ENCODE measurements at places on chromosomes 7 and 10.

- no peak for DNase-seq
These were observed 27.2 kb upstream of the PLEKHA1 start for GRCh38 chr10:122347170-122347841.

DNA sequence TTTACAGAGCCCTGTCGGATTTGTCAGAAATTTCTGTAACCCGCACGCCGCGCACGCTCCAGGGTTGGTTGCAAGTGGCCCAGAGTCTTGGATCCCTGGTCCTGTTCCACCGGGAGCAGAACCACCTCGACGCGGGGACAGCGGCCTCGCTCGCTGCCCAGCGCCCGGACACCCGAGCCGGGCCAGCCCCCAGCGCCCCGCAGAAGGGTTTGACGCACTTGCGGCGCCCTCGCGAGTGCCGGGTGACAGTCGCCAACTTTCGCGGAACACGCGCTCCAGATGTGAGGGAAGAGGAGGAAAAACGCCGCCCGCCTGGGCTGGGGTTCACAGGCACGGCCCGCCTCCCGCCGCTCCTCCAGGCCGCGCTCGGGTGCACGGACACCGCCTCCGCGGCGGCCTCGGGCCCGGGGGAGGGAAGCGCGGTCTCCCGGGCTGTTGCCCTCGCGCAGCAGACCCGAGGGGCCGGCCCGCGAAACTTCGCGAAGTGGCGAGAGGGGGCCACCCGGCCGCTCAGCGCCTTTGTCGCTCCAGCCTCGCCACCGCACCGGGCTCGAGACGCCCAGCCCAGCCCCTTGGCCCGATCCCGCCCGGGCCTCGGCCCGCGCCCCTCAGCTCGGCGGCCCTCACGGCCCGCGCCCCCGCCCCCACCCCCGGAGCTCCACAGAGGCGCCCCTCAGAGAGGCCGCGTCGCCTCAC, 514 bp downstream of the RNF216 start:
- peak; percentile 4 for DNase-seq

- no peak for DNase-seq
These were observed 540.0 kb downstream of the ETV1 start for GRCh38 chr7:13449460-13449859.

GRCh38 chr10:79129361-79129997, 60.7 kb downstream of the ZMIZ1 start:
- no peak for DNase-seq

DNA sequence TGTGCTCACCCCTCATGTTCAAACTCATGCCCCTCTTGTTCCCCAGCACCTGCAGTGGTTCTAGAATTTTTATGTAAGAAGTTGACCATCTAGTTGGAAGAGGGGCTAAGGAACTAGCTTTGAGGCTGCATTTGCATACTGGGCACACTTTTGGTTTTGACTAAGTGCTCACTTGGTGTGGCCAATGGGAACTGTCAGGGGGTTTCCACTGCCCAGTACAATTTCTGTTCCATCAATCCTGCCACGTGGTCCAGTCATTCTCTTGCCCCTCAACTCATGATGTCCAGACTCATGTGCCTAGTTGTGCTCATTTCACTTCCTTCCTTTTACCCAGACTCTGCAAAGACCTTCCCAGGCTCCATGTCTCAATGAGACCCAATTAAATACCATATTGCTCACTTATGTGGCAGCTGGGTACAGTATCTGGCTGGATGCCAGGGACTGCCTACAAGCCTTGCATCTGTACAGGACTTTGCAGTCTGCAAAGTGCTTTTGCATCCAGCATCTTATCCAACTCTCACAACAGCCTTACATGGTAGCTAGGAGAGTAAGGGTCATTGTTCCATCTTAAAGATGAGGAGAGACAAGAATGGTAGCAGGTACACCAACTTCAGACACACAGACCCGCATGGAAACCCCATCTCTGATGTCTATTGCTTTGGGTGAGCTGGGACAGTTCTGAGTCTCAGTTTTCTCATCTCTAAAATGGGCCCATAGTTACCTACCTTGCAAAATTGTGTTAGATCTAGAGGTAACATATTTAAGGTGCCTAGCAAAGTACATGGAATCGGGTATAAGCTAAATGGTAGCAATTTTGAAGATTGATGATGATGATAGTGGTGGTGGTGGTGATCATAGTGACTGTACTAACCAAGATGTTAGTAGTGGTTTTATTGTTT, 30.1 kb upstream of the KCNMA1 start:
- DNase-seq, result no peak

DNA sequence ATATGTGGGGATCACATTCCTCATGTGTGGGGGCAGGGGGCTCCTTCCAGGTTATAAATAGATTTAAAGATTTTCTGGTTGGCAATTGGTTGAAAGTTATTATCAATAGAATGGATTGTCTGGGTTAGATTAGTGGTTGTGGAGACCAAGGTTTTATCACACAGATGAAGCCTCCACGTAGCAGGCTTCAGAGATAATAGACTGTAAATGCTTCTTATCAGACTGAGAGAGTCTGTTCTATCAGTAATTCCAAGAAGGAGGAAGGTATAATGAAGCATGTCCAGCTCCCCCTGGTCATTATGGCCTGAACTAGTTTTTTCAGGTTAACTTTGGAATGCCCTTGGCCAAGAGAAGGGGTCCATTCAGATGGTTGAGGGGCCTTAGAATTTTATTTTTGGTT, 117.7 kb upstream of the FGFR2 start:
- DNase-seq, result no peak

DNA sequence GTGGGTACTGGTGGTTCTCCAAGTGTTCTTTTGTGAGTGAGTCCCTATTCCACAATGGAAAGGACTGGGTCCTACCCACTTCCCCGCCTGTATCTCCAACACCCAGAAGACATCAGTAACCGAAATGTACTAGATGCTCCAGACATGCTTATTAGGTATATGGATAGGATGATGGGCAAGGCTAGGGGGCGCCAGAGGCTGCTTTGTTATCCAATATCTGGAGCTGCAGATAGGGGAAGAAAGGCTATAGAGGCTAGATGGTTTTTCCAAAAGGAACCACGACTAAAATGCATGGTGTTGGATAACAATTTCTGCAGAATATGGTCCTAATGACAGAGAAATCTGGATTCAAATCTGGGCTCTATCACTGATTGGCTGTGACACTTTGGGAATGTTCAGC, 56.2 kb upstream of the TM9SF3 start:
- peak; percentile 23 for DNase-seq

GRCh38 chr7:107711301-107711700, 32.6 kb upstream of the CBLL1 start:
- DNase-seq, result no peak

- DNase-seq, result no peak
These were observed 261.4 kb downstream of the SNX13 start for GRCh38 chr7:17678896-17679295.

- no peak for DNase-seq
These were observed 34.0 kb downstream of the IMMP2L start for GRCh38 chr7:111528331-111528730.

- no peak for DNase-seq
These were observed 280.4 kb downstream of the CELF2 start for GRCh38 chr10:11298116-11298515.

DNA sequence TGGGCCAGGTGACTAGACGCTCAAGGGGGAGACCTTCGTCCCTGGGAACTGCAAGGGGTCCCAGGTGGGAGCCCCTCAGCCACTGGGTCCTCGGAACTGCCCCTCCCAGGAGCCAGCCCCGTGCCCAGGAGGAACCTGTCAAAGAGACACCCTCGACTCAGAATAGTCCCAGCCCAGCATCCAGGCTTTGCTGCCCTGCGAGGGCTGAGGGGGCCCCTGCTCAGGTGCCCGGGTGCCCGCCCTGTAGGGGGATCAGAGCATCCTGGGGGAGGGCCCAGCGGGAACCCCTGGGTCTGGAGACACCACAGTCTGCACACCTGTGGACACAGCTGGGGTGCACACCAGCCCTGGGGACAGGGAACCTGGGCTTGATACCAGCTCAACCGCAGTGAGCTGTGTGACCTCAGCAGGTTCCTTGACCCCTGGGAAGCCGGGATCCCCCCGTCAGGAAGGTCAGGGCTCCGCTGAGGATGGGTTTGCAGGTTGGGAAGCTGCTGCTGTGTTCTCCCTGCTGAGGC, 407 bp downstream of the ELN start:
- DNase-seq, result no peak

DNA sequence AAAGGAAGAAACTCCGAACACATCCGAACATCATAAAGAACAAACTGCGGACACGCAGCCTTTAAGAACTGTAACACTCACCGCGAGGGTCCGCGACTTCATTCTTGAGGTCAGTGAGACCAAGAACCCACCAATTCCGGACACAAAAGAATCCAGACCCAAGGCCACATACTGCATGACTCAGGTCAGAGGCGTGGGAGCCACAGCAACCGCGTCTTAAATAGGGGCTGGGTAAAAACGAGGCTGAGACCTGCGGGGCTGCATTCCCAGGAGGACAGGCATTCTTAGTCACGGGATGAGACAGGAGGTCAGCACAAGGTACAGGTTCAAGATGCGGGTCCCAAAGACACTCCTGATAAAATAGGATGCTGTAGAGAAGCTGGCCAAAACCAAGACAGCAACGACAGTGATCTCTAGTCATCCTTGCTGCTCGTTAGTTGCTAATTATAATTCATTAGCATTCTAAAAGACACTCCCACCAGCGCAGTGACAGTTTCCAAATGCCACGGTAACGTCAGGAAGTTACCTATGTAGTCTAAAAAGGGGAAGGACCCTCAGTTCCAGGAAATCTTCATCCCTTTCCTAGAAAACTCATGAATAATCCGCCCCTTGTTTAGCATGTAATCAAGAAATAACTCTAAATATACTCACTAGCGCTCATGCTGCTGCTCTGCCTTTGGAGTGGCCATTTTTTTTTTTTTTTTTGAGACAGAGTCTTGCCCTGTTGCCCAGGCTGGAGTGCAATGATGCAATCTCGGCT, 19.3 kb downstream of the AP5Z1 start:
- DNase-seq, result no peak

GRCh38 chr10:25425776-25426175, 251.0 kb downstream of the GPR158 start:
- no peak for DNase-seq

GRCh38 chr10:72542396-72542815, 83.5 kb downstream of the MICU1 start:
- no peak for DNase-seq

DNA sequence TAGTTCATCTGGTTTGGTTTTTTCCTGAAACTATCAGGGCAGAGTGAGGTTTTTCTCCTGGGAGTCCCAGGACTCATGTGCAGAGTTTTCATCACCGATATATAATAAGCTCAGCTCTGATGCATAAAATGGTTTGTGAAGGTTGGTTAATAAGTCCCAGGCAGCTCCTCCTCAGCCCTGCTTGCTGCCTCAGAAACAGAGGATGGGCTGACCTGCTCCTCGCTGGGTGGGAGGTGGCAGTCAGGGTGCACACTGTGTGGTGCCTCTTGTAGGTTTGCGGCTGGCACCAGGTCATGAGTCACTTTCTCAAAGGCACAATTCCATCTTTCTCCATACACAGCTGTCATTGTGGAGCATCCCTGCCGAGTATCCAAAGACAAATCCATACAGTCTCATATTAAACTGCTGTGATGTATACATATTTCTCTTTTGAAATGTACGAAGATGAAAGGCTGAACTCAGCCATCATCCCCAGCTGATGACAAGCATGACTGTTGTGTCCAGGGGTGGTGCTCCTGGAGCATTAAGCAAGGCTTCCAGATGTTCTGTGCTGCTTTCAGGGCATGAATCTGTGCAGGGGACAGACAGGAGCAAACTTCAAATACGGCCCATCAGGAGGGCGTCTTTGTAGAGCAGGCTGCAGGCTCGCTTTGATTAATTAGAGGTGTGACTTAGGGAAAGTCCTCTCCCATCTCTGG, 125.7 kb upstream of the NPS start:
- DNase-seq, result no peak

DNA sequence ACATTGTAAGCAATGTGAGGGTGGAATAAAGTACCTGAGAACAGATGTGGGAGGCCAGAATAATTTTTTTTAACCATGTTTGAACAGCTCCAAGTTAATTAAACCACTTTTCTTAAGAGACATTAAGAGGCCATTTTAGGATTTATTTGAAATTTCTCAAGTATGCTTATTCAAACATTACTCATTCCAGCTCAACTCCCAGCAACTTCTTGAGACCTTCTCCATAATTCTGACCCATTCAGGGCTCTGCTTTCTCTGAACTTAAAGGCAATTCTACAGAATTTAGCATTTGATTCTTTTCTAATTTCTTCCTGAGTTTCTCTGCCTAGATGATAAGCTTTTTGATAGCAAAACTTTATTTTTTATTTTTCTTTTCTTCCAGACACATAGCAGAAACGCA, 314.5 kb downstream of the CAMK1D start:
- no peak for DNase-seq

GRCh38 chr7:7909376-7909775, 59.2 kb upstream of the GLCCI1 start:
- DNase-seq, result no peak

GRCh38 chr10:122170802-122171201, 100.3 kb upstream of the BTBD16 start:
- no peak for DNase-seq

DNA sequence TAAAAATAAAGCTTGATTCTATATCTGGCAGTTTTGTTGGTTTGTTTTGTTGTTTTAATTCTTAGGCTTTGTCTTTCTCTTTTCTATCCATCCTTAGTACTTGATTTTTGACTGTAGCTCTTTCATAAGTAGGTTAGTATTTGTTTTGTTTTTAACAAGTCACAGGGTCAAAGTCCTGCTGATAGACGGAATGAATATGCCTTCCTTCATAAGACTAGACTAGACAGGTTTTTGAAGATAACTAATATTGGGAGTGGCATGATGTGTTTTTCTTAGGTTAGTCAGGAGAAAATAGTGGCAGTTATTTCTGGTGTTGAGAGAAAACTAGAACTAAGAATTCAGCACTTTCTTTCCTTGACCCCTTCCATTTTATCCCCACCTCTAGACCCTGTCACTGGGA, 50.4 kb downstream of the CASD1 start:
- DNase-seq, result no peak

DNA sequence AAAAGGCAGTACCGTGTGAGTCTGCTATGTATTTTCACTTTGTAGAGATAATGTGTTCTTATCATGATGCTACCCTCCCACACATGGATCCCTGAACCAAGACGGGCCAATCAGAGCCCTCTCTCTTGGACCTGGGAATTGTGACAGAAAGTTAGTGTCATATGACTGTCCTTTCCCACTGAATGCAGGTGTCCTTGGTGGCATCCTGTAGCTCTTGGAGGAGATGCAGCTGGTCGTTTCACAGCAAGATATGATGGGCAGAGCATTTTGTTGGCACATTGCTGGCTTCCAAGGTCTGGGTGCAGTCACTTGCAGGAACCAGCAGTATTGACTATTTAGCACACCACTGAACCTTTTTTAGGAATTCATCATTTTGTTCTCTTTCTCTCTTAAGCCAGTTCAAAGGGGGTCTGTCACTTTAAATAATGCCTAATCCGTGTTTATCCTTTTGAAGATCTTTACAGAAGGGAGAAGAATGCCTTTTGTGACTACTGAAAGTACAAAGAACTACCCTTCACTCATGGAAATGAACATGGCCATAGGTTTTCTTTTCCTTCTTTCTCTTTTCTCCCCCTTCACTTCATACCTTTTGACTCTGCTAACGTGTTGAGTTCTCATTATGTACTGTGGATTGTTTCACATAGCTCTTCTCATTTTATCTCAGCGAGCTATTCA, 125.1 kb downstream of the PLXDC2 start:
- no peak for DNase-seq

Measured in stimulated activated CD8-positive, alpha-beta memory T cell treated with anti-CD3 and anti-CD28 coated beads, Interleukin-2, amount 100 ng/mL, for 1 hour (primary cell).